ENCODE measurements at places on chromosomes 3 and 15. TPM values are rescaled to one million over a fixed set of nuclear protein-coding genes. Genes with fewer than 3 reads are reported as not detected.

Gene NEO1
- polyA plus RNA-seq: 15.2 TPM

Gene NUP210
- 28.6 TPM for polyA plus RNA-seq

Gene SKOR1
- polyA plus RNA-seq: not detected

Gene IL5RA
- not detected for polyA plus RNA-seq

Gene PTH1R
- 164 TPM for polyA plus RNA-seq

Gene DUOX1
- 6.2 TPM for polyA plus RNA-seq

DNA sequence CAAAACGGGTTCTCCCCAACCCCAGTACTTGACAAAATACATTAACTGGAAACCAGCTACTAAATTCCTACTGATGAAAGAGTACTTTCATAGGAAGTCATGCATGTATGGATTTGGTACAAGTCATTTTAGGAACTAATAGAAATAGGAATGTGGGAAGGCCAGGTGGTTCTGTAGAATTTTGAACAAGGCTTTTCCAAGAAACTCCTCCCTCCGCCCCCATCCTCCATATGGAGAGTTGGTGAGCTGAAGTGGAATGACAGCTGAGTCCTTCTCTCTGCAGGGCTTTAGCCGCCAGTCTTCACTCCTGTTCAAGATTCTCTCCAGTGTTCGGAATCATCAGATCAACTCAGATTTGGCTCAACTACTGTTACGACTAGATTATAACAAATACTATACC lies 33.2 kb downstream of the TUBGCP4 start:
- DNase-seq: no peak

DNA sequence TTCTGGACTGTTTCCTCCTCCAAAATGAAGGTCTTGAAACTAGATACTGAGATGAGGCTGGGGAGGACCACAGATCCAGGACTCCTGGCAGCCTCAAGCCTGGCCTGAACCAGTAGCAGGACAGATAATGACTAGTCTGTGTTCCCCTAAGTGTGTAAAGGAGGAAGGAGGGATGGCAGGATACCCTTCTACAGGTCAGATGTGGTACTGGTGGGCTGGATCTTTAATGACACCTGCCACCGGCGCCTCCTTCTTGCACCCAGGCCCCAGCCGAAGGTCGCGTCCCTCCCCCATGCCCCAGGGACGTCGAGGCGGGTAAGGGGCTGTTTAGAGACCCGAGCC lies 556 bp downstream of the USP19 start:
- no peak for DNase-seq

DNA sequence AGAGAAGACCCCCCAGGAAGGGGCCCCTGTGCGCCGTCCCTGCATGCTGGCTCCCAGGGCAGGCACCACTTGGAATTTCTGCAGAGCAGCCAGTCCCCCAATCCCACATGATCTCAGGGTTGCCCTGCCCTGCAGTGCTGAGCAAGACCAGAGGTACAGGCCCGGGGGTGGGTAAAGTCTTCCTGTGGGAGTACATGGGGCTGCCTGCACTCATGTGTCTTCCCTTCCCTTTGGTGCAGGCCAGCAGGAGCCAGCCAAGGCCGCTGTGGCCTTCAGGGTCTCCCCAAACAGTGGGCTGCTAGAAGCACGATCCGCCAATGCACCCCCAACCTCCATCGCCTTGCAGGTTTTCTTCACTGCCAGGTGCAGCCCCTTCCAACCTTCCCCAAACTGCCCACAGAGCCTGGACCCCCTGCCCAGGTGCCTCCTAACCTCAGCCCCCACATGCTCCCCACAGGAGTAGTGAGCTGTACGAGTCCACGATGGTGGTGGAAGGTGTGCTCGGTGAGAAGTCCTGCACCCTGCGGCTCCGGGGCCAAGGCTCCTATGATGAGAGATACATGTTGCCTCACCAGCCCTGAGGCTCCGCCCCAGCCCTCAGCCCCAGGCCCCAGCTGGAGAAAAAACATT lies 15.0 kb downstream of the ACAA1 start:
- no peak for DNase-seq

DNA sequence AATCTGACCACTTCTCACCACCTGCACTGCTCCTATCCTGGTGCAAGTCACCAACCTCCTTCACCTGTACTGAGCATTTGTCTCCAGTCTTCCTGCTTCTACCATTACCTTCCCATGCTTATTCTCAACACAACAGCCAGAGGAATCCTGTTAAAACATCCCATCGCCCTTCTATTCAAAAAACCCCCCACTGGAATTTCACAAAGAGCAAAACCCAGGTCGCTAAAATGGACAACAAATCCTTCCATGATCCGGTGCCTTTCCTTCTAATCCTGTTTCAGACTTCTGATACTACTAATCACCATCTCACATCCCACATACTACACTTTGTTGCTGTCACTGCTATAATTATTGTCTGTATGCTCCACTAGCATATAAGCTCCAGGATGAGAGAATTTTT lies 85.2 kb downstream of the ERC2 start:
- no peak for DNase-seq

DNA sequence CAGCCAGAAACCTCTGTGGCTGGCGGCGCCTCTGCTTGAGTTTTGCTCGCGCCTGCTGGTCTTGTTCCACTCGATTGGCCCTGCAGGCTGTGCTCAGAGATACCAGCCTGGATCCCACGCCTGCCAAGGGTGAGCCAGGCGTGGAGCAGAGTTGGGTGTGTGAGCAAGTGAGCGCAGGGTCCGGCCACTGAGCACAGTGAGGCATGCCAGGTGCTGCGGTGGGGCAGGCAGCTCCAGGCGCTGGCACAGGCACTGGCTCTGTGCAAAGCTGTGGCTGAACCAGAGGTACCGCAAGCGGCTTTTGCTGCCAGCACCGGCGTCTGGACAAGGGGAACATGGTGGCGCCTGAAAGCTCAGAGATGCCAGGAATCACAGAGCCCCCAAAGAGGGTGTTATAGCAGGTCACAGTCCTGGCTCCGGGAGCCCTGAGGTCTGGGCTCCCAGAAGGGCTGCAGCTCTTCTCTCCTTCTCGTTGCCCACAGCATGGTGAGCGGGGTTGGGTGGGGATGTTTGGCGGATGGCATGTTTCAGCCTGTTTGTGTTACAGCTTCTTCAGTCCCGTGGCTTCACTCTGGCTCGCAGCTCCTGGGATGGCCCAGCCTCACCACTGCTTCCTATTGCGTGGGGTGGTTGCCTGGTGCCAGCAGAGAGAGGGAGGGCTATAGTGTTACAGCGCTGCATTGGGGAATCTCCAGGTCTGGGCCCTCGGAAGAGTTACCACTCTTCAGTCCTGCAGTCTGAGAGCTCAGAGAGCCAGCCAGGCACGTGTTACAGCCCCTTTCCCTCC lies 73.9 kb downstream of the NR1D2 start:
- no peak for DNase-seq

GRCh38 chr3:150106740-150107428 lies 136.2 kb upstream of the PFN2 start:
- peak; percentile 94 for DNase-seq

DNA sequence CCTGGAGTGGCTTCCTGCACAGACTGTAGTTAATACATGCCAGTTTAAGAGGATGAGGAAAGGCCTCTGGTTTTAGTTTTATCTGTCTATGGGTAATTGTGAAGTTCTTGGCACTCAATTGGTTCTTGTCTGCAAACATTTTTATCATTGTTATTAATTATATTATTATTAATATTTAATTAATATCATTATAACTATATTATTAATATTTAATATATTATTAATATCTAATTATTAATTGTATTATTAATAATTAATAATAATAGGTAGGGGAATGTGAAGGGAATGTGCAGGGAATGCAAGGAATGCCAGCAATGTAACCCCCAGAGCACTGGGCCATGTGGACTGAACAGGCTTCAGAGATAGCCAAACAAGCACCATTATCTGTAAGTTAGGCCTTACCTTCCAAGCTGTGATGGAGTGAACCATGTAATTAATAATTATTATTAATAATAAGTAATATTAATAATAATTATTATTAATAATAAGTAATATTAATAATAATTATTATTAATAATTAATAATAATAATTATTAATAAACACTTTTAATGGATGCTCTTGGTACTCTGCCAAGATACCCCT lies 79.8 kb upstream of the NMNAT3 start:
- DNase-seq: no peak

- DNase-seq: no peak
Observed at GRCh38 chr3:124234852-124235252, 242.9 kb upstream of the ROPN1 start.

DNA sequence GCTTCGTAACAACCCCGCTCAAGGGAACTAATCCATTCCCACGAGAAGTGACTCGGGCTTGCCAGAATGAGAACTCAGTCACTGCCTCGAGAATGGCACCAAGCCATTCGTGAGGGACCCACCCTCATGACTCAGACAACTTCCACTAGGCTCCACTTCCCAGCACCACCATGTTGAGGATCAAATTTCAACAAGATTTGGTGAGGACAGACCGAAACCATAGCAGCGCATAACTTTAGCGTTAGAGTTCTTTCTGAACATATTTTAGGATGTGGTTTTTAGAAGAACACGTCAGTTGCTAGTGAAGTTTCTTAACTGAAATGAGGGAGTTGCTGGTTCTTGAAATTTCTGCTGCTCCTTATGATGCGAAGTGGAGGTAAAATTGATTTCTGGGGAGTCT lies 13.5 kb downstream of the PTPRG start:
- DNase-seq: no peak

DNA sequence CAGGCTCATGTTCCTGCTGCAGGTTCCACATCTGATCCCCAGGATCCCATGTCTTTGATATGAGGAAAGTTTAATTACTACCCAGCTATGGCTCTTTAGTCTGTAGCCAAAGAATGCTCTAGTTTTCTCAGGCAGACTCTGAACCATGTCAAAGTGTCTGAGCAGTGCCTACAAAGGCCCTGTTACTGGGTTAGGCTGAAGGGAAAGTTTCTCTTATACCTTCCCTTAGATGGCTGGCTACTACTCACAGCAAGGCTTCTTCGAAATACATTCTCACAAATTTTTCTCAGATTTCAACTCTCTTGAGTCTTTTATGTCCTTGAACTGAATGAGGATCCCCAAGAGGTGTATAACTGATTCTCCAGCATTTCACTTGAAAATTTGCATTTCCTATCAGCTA lies 102.4 kb downstream of the NR1D2 start:
- no peak for DNase-seq

DNA sequence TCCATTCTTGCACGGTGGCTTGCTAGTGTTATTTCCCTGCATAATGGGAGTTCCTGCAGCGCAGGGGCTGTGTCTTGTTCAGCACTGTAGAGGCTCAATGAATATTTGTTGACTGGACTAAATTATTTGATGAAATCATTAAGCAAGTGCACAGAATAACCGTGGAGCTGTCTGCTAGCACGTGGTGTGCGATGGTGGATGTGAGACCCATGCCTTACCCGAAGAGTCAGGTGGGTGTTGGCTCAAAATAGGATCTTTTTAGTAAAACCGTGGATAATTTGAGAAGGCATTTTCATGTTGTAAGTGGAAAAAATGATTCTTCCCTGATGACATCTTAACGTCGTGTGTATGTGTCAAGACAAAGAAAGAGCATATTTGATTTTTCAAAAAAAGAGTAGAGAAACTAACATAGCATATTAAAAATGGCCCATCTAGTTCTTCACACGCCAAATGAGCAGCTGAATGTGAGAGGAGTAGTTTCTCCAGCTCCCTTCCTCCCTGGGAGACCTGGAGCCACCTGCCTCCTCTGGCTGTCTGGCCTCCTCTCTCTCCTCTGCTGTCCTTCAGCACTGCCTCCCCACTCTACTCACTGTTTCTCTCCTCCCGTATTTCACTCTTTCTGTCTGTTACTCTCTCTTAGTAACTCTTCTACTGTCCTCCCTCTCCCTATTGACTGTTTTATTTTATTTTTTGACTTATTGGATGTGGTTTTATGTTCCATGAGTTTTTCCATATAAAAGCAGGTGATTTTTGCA lies 6.3 kb downstream of the FAM81A start:
- no peak for DNase-seq

DNA sequence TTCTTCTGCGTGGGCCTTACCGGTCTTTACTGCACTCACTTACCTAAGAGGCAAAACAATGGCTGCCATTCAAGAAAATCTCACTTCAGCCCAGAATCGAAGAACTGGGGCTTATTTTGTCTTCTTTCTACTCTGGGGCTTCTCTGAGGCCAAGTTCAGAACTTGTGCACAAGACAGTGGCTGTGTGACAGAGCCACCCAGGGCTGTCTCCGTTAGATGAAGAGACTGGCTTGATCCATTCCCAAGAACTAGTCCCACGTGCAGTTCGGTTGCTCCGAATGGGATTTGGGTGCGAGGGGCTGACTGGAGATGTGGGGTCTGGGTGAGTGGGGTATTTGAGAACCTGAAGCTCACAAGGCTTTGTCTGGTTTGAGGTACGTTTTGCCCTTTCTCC lies 795 bp upstream of the TCF12 start:
- DNase-seq: peak; percentile 13
